GM20000 (cell line): ENCODE measurements at places on chromosomes 2 and 18.
A peak's percentile ranks its signal among the peaks of the same experiment; 100 is the strongest.

DNA sequence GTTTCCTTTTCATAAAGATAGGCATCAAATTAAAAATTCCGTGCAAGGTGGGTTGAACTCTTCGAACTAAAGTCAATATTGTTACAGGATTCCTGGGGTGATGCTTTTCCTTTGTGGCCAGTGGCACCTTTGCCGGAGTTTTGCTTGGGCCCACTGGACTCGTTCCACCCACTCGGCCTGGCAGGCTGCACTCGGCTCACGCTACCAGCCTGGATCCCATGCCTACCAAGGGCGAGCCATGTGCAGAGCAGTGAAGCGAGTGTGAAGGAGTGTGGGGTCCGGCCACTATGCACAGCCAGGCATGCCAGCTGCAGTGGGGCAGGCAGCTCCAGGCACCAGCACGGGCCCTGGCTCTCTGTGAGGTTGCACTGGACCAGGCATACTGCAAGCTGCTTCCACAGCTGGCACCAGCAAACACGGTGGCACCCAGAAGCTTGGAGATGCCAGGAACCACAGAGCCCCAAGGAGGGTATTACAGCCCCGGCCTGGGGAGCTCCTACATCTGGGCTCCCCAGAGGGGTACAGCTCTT lies 83.6 kb downstream of the DTNB start:
- DNase-seq = no peak

DNA sequence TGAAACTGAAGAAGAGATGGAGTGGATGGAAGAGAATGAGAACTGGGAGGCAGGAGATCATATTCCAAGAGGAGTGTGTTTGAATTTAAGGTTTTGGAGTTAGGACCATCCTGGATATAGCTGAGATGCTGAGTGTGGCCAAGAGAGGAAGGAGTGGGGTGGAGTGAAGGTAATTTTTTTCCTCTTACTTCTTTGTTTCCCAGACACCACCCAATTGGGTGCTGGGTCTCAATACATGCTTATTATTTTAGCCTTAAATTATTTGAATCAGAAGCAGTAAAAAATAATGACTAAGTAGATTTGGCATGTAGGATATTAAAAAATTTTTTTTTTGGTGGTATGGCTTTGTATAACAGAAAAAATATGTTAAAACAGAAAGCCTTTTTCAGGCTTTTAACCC lies 39.3 kb downstream of the PMAIP1 start:
- DNase-seq = no peak

DNA sequence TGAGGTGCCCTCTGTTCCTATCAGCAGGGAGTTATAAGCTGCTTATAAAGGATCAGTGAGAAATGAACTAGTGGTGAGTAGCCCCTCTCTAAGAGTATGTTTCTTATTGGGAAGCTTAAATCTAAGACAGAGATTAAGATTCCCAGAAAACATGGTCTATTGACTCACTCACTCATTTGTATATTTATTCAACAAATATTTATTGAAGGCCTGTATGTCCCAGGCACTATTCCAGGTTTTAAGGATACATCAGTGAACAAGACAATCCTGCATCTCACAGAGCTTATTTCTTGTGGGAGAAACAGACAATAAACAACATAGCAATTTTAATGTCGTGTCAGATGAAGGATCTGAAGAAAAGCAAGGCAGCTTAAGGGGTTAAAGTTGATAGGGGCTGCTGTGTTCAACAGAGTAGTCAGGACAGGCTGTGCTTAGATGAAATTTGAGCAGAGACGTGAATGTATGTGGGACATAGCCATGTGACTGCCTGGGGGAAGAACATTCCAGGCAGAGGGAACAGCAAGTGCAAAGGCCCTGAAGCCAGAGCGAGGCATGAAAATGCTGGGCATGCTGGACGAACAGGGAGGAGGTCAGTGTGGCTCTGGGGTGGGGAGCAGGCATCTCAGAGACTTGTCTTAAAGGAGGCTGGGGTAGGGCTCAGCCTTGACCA lies 14.8 kb upstream of the PSD4 start:
- DNase-seq = no peak

DNA sequence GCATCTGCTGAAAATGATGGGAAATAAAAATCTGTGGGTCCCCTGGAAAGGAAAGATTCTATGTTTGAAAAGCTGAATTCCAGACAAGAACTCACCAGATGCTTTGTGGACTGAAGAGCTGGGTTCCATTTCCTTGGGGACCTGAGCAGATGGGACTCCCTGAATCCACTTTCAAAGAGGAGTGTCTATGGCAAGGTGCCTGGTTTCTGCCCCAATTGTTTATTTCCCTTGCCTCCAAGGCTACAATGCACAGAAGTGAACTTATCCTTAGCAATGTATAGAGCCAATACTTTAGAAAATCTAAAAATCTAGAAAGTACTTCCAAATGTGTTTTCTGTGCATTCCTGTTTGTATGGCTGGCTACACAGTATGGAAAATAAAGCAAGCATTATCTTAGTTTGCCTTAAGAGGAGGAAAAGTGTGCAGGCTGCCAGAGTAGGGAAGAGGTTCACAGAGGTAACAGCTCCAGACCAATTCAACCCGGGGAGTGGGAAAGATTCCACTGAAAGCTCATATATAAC lies 420.5 kb downstream of the NRXN1 start:
- DNase-seq = no peak

- peak; percentile 44 for DNase-seq
Measured at GRCh38 chr2:224369028-224369632, 32.8 kb downstream of the FAM124B start.

DNA sequence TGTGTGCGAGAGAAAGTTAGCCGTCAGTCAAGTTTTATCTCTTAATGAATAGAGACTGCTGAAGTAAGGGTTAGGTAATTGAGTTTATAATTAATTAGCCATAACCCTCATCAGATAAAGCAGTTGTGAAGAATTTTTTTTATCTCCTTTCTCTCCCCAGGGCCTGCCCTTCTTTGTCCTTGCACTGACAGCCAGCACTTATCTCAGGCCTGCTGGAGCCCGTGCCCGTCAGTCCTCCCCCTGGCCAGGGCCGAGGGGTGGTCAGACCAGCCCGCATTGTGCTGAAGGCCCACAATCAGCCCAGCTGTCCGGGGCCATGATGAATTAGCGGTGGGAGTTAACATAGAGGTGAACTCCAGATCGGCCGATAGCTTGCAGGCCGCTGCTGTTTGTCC lies 315.7 kb downstream of the GBX2 start:
- DNase-seq = no peak

GRCh38 chr2:127585270-127585807 lies 49.9 kb downstream of the MYO7B start:
- no peak for DNase-seq

DNA sequence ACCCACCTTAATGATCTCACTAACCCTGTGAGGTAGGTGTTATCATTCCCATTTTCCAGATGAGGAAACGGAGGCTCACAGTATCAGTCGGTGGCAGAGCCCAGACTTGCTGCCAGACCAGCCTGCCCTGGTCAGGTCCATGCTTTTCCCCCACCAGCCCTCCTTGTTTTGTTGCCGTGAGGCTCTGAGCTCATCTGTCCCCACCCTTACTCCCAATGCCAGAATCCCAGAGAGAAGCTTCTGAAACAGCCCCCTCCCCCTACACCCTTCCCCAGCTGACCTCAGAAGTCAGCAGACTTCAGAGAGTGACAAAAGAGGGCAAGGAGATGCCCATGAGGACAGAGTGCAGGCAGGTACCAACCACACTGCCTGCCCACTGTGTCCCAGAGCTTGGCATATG lies 20.8 kb upstream of the TNS1 start:
- no peak for DNase-seq

DNA sequence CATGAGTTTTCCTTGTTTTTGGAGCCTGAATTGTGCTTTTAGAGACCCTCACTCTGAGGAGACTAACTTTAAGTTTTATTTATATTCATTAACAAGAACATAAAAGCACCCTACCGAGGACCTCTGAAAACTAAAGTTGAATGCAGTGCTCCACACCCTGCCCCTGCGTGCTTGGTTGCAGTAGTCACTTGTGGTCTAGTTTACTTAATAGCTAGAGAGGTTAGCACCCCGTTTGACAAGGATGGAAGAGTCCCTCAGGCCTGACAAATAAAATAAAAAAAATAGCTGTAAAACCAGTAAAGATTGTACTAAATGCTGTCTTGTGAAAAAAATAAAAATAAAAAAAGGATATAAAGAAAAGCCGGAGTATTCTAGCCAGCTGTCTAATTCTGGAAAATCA lies 395.2 kb downstream of the MTX2 start:
- no peak for DNase-seq

DNA sequence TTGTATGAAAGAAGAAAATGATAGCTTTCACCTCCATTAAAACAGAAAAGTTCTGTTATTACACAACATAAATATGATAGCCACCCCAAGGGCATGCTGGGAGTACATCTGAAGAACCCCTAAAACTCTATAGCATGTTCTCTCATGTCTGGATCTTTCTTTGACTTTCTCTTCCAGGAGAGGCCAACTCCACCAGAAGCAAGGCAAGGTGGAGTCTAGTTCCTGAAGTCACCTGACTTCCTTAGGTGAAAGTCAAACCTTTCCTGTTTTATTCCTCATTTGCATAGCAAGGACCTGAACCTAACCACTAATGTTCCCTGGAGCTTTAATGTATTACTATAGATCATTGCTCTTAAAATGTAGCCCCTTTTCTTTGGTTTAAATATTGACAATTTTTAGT lies 5.7 kb downstream of the STAT1 start:
- no peak for DNase-seq

DNA sequence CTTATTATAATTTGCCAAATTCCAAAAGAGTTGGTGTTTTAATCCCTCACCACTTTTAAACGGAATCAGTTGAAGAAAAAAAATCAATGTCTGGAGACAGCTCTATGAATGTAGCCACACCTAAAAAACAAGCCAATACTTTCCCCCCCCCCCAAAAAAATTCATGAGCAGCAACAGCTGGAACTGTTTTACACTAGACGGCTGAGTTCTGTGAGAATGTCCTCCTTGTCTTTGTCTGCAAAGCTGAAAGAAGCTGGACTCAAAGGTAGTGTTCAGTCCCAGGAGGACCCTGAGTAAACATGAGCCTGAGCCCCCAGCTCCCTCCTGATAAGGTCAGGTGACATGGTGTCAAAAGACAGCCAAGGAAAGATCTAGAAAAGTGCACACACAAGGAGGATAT lies 68.2 kb downstream of the ZNF521 start:
- no peak for DNase-seq

- DNase-seq = no peak
Measured at GRCh38 chr2:105125428-105125827, 87.6 kb downstream of the MRPS9 start.

- DNase-seq = no peak
Measured at GRCh38 chr2:204205538-204205937, 269.0 kb downstream of the ICOS start.

- no peak for DNase-seq
Measured at GRCh38 chr2:4247791-4248190, 544.4 kb downstream of the DCDC2C start.

DNA sequence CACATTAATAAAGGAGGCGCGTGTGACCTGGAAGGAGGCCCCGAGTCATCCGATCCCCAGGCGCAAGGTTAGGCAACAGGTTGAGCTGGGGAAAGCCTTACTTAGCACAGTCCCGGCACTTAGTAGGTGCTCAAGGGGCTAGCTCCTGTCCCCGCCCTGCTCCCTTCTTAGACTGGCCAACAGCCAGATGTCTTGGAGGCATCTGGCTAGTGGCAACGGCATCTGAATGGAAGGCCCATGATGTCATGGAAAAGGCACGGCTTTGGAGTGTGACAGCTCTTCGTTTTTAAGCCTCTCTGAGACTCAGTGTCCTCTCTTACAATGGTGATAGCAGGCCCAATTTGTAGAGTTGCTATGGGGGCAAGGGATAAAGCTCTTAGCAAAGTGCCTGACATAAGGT lies 258.3 kb downstream of the CYRIA start:
- no peak for DNase-seq

- no peak for DNase-seq
Measured at GRCh38 chr2:196566961-196567666, 72.4 kb upstream of the CCDC150 start.

GRCh38 chr2:211423018-211423417 lies 866.6 kb downstream of the CPS1 start:
- no peak for DNase-seq

GRCh38 chr2:197777823-197778407 lies 7.2 kb downstream of the BOLL start:
- DNase-seq = peak; percentile 43

GRCh38 chr18:76564655-76565237 lies 69.7 kb upstream of the ZNF516 start:
- no peak for DNase-seq

DNA sequence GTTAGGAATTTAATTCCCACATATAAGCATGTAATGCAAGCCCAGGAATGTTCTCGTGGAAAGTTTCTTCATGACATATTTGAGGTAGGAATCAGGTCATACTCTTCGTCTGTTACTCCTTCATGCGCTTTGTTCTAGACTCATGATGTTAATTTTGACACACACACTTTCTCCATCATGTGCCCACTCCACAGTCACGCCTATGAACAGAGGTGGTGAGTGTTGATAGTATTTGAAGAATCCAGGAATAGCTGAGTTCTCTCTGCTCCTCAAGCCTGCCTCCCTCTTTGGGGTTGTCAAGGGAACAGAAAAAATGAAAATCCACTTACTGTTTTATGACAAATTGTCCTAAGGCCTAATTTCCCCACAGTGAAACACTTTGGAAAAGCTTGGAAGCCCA lies 117.3 kb upstream of the SERPINE2 start:
- no peak for DNase-seq

- DNase-seq = no peak
Measured at GRCh38 chr18:62496262-62496661, 26.6 kb upstream of the ZCCHC2 start.
